ENCODE measurements at places on chromosomes 12 and 14. TPM values are rescaled to one million over a fixed set of nuclear protein-coding genes. Genes with fewer than 3 reads are reported as not detected.

The IL26 gene
- 8.3 TPM for total RNA-seq

The MMP17 gene
- not detected for total RNA-seq

DNA sequence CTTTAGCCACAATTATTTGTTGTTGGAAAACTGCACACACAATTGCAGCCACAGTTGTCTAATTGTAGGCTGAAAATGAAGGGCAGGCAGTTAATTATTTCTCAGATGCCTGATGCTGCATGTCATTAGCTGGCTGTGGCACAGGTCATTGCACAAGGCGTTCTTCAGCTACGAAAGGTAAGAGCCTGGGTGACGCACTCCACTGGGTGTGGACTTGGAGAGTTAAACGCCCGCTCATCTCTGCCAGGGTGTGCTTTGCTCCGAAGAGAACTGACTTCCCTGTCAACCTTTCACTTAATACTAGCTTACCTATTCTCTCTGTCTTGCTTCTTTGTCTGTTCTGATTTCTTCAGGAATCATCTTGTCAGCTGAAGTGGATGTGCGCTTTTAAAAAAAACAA, 91.4 kb upstream of the CPM start:
- DNase-seq, result no peak

DNA sequence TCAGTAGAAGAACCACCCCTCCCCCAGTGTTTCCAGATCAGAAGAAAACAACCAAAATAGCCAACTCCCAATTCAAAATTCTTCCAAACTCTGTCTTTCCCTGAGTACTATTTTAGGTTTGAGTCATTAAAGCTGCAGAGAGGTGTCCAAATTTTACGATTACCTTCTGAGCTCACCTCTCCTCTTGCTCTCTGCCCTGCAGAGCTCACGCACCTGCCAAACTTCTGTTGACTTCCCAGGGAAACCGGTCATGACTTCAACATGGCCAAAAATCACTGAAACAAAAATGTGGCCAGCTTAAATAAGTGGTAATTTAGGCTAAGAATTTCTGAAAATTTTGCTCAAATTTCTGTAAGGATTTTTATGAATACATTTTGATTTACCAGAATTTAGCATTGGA, 70.9 kb upstream of the OTX2 start:
- DNase-seq, result no peak
